ENCODE measurements at places on chromosomes 11 and 22. TPM values are rescaled to one million over a fixed set of nuclear protein-coding genes. Genes with fewer than 3 reads are reported as not detected.

The SUSD2 gene
- 491 TPM for total RNA-seq

The C1QTNF4 gene
- total RNA-seq = 0.91 TPM

The PRSS23 gene
- total RNA-seq = 28.0 TPM

The SEC14L6 gene
- 41.3 TPM for total RNA-seq

The SYT13 gene
- total RNA-seq = 0.30 TPM

The INPP5J gene
- 3.0 TPM for total RNA-seq

The RPS6KA4 gene
- total RNA-seq = 48.3 TPM

The BRD1 gene
- total RNA-seq = 141 TPM

The SLC25A18 gene
- total RNA-seq = 1.1 TPM

The TRMT112 gene
- 194 TPM for total RNA-seq

The OR8G5 gene
- not detected for total RNA-seq

The VSIG2 gene
- 55.3 TPM for total RNA-seq

The SERHL2 gene
- total RNA-seq = 2.2 TPM

The CRYBB3 gene
- total RNA-seq = not detected

The SOX10 gene
- not detected for total RNA-seq

The SCGB1A1 gene
- total RNA-seq = 1,522 TPM

The CCDC89 gene
- total RNA-seq = 2.3 TPM

The LRRC10B gene
- 24.2 TPM for total RNA-seq

The RPL3 gene
- 1,685 TPM for total RNA-seq

The FGF4 gene
- total RNA-seq = not detected

The TRIM49D2 gene
- total RNA-seq = not detected

The PAMR1 gene
- total RNA-seq = 4.3 TPM

The OR2D2 gene
- total RNA-seq = 1.5 TPM
